Memory B cell (primary cell): ENCODE measurements at places on chromosomes 6 and 20.

DNA sequence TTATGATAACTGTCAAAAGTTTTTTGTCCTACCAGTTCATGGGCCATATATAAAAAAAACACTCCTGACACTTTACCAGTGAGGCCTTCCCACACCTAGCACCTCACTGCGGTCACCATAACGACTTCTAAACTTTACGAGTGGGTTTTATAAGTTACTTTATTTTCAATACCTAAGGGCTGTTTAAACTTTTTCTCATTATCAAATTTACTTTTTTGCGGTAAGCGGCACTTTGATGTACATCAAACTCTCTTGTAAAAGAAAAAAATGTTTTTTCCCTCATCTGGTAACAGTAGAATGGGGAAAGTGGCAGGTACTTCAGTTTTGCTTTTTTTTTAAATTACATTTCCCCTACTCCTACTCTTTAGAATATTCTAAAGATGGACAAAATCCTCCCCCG is 36.2 kb downstream of the FYN start:
- no peak for DNase-seq

GRCh38 chr6:111692327-111693164 is 86.9 kb upstream of the TRAF3IP2 start:
- DNase-seq, result no peak

DNA sequence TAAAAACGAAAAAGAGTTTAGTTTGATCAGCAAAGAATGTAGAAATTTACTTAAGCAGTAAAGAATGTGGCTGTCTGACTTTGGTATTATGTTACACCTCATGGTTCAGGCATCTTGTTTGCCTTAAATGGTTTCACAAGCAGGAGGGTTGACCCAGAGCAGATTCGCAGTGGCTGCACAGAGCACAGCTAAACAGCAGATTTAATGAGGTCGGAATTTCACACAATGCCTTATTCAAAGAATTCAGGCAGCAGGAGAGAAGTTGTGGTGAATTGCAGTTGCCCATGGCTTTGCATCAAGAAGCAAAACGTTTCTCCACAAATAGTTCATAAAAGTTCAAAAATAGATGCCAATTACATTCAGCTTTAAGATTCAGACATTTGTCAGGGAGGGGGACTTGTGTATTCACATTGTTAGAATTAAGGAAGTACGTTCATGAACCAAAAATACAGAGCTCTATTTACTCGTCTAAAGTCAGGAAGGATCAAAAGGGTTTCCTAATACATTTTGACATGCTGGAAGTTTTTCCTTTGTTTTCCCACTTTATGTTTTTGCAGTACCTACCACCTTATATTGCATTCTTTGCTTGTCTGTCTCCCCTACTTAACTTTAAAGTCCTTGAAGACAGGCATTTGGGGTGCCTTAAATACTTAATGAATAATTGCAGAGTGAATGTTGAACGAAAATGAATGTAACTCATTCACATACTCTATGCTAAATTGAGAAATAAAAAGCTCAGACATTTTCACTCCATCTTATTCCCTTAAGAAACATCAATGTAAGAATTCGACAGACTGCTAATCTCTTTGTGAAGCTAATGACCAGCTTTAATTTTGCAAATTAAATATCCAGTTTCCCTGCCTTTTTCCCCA is 1163.6 kb upstream of the CITED2 start:
- no peak for DNase-seq

DNA sequence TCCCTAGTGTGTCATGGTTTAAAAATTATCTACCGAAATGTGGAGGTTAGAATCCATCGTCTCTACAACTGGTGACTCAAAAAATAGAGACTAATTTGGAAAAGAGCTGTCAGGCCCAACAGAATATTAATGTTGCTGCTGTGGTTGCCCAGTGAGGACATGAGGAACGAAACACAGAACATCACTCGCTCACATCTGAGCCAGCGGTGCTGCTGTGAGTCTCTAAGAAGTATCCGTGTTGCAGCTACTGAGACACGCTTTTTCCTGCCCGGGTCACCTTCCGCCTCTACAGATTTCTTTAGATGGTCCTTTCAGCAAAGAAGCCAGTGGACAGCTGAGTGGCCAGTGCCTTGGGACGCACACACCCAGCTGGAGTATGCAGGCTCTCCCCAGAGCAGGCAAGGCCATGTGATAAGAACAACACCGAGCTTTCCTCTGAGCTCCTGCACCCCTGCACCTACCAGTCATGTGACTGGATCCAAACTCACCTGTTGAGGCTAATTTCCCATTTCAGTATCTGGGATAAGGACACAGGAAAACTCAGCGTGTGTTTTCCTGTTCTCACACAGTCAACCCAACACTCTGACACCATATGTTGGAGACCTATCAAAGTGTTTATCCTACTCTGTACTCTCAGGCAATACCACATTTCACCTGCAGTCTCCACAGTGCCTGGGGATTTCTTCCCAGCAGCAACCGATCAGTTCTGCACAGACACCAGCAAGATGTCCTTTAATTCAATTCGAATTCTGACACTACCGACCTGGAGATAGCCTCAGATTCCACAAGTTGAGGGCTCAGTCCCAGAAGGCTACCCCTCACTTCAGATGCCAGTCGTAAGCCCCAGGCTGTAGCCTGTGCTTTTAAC is 119.0 kb upstream of the RPS6KA2 start:
- no peak for DNase-seq

DNA sequence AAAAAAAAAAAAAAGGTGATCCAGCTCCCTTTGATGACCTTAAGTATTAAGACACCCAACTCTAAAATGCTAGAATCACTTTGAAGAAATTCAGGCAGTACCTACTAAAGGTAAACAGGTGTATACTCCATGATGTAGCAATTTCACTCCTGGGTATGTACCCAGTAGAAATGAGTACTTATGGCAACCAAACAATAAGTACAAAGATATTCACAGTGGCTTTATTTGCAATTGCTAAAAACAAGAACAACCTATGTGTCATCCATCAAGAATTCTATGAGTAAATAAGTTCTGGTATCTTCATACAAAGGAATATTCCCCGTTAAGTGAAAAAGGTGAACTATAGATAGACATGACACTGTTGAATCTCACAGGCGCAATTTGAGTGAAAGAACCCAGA is 29.4 kb downstream of the MDGA1 start:
- DNase-seq, result no peak

GRCh38 chr20:57432862-57433491 is 41.8 kb downstream of the RBM38 start:
- DNase-seq, result no peak

- DNase-seq, result no peak
Observed at GRCh38 chr20:25285856-25286798, 38.2 kb downstream of the PYGB start.

- DNase-seq, result no peak
Observed at GRCh38 chr6:166603043-166603690, 16.7 kb upstream of the RAMACL start.

DNA sequence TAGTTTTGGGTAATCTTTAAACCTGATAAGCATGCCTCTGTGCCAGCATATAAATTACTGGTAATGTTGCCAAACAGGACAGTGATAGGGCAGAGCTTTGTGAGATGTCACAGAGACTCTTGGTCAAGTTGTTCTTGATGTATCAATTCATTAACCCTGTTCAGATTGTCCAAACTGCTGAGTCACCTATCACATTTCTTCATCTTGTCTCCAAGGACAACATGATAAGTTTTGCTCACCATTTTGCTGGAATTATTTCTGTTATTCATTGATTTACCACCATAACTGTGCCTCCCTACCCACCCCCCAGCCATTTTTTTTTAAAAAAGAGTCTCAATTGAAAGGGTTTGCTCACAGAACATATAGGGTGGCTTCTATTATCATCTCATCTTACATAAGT is 19.5 kb upstream of the GMNN start:
- DNase-seq, result no peak

DNA sequence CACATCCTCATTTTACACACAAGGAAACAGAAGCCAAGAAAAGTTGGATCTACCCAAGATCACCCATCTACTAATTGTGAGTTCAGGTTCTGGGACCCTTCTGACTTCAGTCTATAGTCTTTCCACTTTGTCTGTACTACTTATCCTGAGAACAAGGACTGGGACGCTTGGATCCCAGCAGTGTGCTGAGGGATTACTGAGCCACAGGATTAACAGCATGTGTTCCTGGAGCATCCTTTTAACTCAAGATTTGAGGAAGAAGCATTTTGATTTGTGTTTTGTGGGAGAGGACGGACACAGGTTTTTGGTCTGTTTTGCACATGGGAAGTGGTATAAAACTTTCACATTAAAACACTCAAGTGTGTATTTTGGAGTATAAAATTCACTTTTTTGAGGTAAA is 4.4 kb downstream of the ENPP4 start:
- no peak for DNase-seq

GRCh38 chr6:132004668-132005067 is 53.5 kb upstream of the CCN2 start:
- DNase-seq, result no peak

DNA sequence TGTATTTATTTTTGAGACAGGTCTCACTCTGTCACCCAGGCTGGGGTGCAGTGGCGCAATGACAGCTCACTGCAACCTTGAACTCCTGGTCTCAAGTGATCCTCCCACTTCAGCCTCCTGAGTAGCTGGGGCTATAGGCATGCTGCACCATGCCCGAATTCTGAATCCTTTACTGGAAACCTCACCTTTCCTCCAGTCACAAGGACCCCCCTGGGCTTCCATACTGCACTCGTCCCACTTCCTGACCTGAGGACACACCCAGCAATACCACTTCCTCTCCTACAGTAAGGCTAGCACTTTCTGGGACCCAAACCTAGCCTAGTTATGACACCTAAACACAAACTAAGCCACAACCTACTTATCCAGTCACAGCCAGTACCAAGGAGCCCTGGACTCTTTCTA is 68.2 kb downstream of the FAM217A start:
- no peak for DNase-seq

- no peak for DNase-seq
Observed at GRCh38 chr6:39330057-39330456, 7.6 kb upstream of the KCNK16 start.

DNA sequence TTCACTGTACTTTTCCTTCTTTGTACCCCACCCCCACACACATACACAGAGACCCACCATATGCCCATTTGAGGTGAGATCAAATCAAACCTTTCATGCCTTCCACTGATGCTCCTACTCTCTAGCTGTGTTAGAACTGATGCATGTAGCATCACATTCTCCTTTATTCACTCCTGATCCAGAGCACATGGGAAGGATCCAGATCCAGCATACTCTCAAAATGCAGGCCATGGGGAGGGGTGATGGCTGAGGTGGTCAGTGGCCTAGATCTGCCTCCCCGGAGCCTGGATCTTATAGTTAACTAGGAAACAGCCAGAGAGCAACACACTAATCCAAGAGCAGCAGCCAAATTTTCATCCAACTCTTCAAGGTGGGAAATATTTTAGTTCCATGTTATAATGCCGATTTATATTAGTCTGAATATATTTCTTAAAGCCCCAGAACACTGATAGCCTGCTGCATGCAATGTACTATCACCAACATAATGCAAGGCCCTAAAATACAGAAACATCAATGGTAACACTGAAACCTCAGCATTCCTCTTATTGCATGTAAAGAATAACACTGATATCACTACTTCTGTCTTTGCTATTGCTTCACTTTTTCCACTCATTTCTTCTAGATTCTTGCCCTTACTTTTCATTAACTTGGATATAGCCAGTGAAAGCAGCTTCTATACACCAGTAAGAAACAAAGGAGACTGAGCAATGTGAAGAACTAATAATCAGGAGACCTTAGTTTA is 126.8 kb upstream of the BEND6 start:
- DNase-seq, result no peak

- DNase-seq, result no peak
Observed at GRCh38 chr6:125829433-125829832, 38.7 kb downstream of the NCOA7 start.

DNA sequence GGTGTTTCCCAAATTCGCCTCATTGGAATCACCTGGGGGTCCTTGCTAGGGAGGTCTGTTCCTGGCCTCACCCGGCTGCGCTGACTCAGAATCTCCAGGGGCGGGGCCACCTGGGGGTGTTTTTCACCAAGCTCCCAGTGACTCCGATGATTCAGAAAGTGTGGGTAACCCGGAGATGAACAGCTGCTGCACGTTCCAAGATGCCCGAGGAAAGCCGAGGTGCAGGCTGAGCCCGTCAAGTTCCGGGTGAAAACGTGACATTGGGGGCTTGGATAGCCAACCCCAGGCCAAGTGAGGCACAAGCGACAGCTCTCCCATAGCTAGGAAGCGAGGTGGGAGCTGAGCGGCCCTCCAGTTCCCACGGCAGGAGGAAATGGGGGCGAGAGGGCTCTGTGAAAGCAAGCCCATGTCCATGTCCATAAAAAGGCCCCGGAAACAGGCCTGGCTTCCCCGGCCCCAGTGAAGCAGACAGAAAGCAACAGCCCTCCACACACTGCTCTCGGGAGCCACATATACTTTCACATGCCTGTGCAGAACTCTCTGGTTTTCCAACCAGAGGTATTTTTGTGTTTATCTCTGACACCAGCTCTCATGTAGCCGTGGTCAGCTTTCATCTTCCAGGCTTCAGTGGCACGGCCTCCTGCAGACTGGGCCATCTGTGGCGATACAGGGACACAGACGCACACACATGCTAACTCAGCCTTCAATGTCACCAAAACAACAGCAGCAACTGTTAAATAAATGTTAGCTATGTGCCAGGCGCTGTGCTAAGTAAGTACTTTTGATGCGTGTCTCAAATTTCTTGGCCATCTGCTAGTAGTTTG is 90.7 kb upstream of the CCDC28A start:
- DNase-seq, result no peak

- DNase-seq, result no peak
Observed at GRCh38 chr20:64220891-64221527, 34.5 kb upstream of the PCMTD2 start.

- DNase-seq, result no peak
Observed at GRCh38 chr6:20200761-20201630, 11.3 kb downstream of the MBOAT1 start.

GRCh38 chr6:22954749-22955385 is 385.5 kb downstream of the HDGFL1 start:
- DNase-seq, result no peak

- no peak for DNase-seq
Observed at GRCh38 chr20:17172836-17173516, 53.9 kb upstream of the PCSK2 start.
